NCI-H510A (cell line): ENCODE measurements at places on chromosomes 4 and X.

DNA sequence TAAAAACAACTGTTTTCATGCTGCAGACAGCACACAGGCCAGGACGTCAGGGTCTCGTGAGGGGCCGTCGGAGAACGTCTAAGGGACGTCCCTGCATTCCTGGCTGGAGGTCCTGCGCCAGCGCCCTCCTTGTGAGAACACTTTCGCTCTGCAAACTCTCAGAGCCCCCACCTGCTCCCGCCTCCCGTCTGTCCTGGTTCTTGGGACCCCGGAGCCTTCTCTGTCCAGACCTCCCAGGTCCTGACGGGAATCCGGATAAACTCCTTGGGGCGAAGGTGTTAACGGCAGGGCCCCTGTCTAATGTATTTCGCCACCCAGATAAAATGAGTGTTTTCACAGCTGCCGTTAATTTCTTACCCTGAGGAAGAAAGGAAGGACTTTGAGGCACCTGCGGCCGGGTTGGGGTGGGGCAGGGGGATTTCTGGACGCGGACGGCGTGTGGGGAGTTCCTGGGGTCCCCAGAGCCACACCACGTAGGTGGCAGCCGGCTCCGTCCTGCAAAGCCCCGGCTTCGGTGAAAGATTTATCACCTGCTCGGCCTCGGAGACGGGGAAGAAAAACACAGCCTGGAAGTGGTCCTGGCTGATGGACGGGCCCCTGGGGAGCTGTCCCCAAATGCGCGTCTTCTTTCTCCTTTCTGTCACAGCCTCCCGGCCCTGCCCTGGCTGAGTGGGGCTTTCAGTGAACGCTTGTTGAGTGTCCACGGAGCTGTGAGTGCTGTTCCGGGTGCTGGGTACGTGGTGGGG lies 35.1 kb upstream of the PPP2R3B start:
- DNase-seq: no peak

GRCh38 chr4:108172753-108173598 lies 4.2 kb upstream of the LEF1 start:
- DNase-seq: peak; percentile 18

DNA sequence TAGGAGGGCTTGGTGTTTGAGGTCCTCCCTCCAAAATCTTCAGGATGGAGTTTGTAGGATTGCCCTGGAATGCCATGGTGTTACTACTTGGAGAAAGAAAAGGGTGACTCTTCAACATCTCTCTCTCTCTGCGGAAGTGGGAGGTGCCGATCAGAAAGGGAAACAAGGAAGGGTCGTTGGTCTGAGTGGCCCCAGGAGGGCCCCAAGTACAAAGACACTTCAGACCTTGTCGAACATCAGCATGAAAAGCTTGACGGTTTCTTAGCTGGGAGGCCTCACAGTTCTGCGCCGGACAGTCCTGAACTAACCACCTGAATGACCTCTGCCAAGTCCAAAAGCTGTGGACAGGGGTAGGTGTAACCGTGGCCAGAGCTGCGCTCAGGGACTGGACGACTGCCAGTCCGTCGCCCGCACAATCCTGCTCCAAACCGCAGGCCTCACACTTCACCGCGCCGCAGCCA lies 646 bp upstream of the GSX2 start:
- DNase-seq: no peak

DNA sequence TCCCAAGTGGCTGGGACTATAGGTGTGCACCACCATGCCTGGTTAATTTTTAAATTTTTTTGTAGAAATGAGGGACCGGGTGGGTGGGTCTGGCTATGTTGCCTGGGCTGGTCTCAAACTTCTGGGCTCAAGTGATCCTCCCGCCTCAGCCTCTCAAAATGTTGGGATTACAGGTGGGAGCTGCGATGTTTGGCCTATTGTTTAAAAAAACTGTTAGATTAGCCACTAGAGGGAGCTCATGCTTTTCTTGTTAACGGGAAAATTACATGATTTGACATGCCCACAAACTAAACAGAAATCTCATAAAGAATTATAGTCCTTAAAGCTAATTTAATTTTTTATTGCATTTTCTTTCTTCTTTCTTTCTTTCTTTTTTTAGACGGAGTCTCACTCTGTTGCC lies 5.0 kb upstream of the SDAD1 start:
- DNase-seq: peak; percentile 3
